Caki2 (cell line): ENCODE measurements at places on chromosomes 3 and 15. TPM values are rescaled to one million over a fixed set of nuclear protein-coding genes. Genes with fewer than 3 reads are reported as not detected.

DNA sequence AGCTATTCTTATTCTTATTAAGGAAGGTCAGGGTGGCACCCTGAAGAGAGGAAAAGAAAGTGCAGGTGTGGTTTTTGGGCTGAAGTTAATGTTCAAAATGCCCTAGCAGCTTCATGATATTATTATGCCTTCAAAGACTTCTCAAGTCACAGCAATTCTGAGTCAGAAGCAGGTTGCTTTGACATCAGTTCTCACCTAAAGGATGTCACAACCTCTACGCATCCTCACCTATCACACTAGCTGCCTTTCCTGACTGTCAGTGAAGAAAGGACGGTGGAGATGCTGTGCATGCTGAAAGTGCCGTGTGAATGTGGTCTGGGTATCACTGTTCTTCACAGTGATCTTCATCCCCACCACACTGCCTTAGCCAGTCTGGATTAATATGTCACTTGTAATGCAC lies 49.6 kb downstream of the NPTN start:
- no peak for DNase-seq

CD86 gene
- total RNA-seq = not detected in 2 replicates

DNA sequence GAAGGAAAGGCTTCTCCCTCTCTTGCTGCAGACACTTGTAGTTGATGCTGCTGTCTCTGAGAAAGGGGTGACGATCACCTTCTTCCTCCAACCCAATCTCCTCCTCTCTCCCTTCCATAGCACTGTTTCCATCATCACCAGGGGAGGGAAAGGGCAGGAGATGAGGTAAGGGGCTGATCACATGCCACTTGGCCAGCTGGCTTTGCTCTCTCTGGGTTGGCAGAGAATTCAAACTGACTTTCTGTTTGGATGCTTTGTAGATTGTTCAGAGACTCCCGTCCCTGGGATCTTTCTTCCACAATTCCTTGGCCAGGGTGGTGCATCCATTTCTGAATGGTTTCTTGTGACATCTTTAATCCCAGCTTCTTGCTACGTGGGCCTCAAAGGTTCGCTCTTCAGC lies 43.2 kb upstream of the ZNF148 start:
- no peak for DNase-seq

DNA sequence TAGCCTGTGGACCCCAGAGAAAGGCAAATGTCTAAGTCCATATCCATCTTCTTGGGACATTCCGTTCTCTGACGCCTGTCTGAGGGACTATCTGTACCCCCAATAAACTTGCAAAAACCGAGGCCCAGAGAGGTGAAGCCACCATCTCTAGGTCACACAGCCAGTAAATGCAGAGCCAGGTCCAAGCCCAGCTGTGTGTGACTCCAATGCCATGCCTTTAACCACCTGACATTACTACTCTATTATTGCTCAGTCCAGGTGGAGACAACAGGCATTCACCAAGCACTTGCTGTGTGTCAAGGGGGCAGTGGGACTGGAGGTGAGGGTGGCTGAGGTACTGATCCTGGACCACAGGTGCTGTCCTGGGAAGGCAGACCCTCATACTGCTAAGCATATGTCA lies 25.4 kb downstream of the CYP8B1 start:
- DNase-seq = no peak

DNA sequence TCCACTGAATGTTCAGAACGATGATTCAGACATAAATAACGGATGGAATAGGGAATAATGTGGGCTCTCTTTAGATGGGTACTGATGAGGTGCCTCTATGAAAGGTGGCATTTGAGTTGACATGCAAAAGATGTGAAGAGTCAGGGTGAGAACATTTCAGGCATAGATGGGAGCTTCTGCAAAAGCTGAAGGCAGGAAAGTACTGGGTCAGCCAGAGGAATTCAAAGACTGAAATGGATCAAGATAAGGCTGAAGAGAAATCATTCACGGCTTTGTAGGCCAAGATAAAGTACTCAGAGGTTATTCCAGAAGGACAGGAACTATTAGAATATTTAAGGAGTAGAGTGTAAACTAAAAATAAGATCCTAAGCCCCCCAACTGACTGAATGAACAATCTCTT lies 189.6 kb upstream of the MCTP2 start:
- no peak for DNase-seq

- no peak for DNase-seq
Measured at GRCh38 chr3:134437211-134437752, 48.5 kb downstream of the ANAPC13 start.

SLC12A1 gene
- not detected in 2 replicates for total RNA-seq

GRCh38 chr3:143775459-143775858 lies 72.8 kb downstream of the SLC9A9 start:
- peak; percentile 20 for DNase-seq

GRCh38 chr3:134057006-134057653 lies 27.4 kb upstream of the SLCO2A1 start:
- DNase-seq = no peak

GRCh38 chr15:85525755-85526154 lies 145.4 kb downstream of the AKAP13 start:
- no peak for DNase-seq

- DNase-seq = peak; percentile 43
Measured at GRCh38 chr3:192079098-192079497, 618.1 kb downstream of the PYDC2 start.

DNA sequence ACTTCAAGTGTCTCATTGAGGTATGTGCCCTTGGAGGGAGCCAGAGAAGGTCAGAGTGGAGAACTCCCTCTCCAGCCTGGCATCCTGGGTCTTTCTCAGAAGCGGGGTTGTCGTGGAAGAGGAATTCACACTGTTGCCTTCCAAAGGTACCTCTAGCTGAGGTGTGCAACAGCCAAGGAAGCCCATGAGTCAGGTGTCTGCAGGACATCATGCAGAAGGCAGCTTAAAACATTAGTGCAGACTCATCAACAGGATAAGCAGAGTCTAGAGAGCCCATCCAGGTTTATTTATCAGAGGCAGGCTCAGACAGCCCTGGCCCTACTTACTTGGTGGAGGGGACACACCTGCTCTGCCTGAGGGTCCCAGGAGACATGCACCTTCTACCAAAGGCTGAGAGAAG lies 95.6 kb upstream of the TPM1 start:
- DNase-seq = no peak

GRCh38 chr3:183108470-183108869 lies 9.2 kb upstream of the MCCC1 start:
- DNase-seq = no peak

- DNase-seq = no peak
Measured at GRCh38 chr3:14518893-14519292, 21.2 kb downstream of the GRIP2 start.

DNA sequence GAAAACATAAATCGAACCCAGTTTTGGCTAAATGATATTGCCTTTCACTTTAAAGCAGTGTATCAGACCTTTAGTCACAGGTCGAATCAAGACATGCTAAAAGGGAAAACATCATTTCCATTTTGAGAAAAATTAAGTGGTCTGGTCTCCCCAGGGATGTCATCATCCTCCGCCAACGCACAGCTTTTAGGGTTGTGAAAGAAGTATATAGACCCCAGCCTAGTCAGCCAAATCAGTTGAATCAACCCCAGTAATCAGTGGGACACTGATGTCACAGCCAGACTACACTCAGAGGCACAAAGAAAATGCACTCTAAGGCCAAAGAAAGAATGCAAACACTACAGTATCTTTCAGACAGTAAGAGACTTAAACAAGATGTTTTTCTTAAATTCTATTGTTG lies 187.4 kb downstream of the ZIC4 start:
- DNase-seq = no peak

DNA sequence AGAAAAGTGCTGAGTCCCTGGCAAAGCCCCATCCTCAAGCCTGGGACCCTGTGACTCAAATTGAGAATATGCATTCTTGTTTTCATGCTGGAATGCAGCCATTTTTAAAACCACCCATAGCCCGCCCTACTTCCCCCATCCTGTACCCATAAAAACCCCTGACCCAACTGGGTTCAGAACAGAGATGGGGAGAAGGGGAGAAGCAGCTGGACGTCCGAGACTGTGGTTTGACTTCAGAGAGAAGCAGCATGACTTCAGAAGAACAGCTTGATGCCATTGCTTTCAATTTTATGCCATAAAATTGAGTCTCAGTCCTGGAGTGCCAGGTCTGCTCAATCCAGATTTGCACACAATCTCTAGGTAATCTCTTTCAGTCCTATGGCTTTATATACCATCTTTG lies 78.2 kb downstream of the BCHE start:
- DNase-seq = no peak

GRCh38 chr15:57319226-57319918 lies 56.9 kb upstream of the CGNL1 start:
- DNase-seq = no peak

GRCh38 chr3:1798711-1799405 lies 299.8 kb upstream of the CNTN4 start:
- peak; percentile 89 for DNase-seq

DNA sequence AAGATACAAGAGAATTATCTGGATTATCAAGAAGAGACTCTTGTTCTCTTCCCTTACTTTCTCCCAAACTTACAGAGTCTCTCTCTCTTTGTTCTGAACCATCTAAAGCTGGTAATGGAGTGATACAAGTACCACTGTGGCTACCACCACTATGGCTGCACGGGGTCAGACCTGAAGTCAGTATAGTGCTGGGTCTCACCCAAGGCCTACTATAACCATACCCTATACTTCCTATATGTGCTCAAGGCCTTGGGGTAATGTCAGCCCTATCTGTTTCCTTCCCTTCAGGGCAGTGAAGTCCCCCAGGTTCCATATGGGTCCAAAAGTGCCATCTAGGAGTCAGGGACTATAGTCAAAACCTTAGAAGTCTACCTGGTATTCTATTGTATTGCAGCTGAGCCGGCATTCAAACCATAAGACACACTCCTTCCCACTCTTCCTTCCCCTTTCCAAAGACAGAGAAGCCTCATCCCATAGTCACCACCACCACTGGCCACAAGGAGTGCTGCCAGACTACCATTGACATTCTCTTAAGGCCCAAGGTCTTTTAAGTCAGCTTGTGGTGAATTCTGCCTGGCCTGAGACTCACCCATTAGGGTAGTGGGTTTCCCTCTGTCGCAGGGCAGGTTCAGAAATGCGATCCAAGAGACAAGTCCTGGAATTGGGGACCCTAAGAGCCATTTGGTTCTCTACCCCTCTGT lies 615.0 kb upstream of the NECTIN3 start:
- no peak for DNase-seq

- no peak for DNase-seq
Measured at GRCh38 chr3:128432971-128433836, 33.5 kb downstream of the DNAJB8 start.

- no peak for DNase-seq
Measured at GRCh38 chr15:26894181-26894580, 27.3 kb downstream of the GABRA5 start.

GRCh38 chr3:195208183-195208582 lies 62.8 kb downstream of the XXYLT1 start:
- no peak for DNase-seq

DNA sequence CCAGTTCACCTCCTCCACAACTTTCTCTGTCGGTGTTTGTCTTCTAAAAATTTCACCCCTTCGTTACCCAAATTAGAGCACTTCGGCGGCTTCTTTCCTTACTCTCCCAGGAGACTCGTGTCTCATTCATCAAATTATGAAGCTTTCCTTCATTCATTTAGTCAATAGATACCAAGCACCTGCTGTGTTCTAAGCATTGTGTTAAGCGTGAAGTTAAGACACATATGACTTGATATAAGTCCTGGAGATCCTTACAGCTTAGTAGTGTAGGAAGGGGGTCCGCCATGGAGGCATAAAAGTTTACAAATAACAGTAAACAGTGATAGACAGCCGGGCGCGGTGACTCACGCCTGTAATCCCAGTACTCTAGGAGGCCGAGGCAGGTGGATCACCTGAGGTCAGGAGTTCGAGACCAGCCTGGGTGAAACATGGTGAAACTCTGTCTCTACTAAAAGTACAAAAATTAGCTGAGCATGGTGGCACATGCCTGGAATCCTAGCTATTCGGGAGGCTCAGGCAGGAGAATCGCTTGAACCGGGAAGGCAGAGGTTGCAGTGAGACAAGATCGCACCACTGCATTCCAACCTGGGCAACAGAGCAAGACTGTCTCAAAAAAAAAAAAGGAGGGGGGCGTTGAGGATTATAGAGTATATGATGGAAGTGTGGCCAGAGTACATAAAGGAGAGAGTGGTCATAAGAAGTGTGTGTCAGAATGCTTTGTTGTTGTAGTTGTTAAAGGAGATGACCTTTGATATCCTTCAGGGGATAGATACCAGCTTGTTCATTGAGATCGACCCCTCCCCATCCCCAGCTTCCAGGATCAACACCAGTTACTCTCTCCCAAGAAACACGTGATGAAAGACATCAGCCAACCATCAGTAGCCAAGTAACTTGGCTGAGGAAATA lies 744 bp upstream of the CCDC32 start:
- no peak for DNase-seq

GRCh38 chr3:16913264-16913580 lies 28.5 kb downstream of the PLCL2 start:
- DNase-seq = no peak

FAM107A gene
- total RNA-seq = not detected in 2 replicates

DNA sequence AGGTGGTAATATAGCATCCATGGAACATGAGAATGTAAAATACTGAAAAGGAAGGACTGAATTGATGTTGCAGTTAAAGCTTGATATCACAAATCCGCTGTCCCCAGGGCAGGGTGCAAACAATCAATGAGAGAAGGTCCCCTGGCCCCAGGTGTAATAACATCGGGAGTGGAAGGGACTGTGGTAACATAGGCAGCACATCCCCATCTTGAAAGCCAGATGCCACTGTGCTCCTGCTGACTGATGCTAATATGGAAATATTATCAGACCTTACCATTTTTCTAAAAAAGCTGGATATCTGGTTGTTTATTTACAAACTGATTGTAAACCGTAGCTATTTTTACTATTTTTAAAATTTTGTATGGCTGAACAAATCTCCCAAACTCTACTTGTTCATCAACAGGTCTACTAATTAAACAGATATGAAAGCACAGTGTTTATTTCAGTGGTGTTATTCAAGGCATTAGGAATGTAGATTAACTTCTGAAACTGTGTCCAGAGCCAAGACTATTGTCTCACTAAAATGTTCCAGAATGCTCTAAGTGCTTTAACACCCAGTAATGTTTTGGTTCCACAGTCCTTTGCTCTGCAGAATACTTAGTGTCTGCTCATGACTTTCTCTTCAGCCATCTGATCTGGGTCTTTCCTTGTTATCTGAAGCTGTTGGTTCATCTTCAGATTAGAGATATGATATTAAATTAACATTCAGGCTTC lies 386.0 kb upstream of the RARB start:
- no peak for DNase-seq

DNA sequence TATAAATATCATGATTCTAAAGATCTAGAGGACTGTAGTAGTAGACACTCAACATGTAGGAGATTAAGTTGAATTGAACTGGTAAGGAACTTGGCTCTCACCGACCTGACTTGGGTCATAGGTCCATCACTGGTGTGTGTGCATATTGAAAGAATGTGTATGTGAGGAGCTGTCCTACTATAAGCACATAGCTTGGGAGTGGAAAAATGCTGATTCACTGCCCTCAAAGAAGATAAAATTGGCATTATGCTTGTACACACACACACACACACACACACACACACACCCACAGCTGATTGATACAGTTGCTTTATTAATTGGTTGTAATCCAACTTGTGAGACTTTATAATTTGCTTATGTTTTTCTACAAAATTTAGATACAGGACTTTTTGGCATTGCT lies 411.0 kb upstream of the NR2F2 start:
- no peak for DNase-seq

TNFAIP8L3 gene
- total RNA-seq = 0.14 TPM in 1 of 2 replicates, not detected in the other

NCBP2 gene
- 22.6 and 30.6 TPM in 2 replicates for total RNA-seq

- DNase-seq = no peak
Measured at GRCh38 chr15:44500555-44500954, 36.4 kb upstream of the EIF3J start.

IGSF11 gene
- 0.71 and 0.87 TPM in 2 replicates for total RNA-seq

GRCh38 chr15:70493787-70494516 lies 269.4 kb downstream of the UACA start:
- peak; percentile 98 for DNase-seq
